ENCODE measurements at places on chromosomes 3 and 15. TPM values are rescaled to one million over a fixed set of nuclear protein-coding genes. Genes with fewer than 3 reads are reported as not detected.

- DNase-seq, result peak; percentile 20
Observed at GRCh38 chr3:180802837-180803236, 109.6 kb upstream of the FXR1 start.

DNA sequence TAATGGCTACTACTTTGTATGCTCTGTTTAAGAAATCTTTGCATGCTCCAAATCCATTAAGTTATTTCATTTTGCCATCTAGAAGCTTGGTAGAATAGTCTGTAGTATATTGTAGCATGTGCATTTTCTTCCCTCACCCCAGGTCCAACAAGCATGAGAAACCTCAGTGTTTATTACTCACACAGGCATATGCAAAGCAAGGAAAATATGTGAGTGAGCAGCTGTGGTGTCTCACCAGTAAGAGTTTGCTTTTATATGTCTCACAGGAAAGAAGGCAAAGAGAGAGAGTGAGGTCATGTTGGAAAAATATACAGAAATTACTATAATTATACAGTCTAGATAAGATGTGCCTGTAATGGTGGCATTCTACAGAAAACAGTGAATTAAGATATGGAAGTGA is 312.5 kb downstream of the C3orf38 start:
- peak; percentile 62 for DNase-seq

- DNase-seq, result peak; percentile 48
Observed at GRCh38 chr15:99729920-99730319, 3.3 kb downstream of the LYSMD4 start.

IQCF5 gene
- total RNA-seq, result not detected

DNA sequence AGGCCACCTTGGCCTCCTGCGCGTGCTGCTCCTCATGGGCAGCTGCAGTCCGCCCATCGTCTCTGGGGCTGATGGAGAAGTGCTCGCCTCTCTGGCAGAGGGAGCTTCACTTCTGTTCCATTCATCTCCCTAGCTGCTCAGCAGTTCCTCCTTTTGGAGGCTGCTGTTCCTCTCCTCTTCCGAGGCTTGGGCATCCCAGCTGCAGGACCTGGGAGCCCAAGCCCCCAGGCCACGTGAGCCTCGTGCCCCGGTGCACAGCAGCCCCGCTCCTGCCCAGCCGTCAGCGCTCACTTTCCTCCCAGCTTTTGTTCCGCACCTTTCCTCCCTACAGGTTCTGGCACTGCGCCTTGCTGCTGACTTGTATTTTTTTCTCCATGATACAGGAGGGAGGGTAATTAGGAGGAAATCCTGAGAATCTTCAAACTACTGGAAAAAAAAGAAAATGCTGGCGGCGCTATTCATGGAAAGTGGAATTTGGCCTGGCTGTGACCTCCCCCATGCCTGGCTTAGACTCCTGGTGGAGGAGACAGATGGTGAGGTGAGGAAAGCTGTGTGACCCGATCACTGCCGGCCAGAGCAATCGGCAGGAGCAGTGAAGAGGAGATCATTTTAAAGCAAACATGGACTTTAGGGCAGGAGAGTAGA is 210.1 kb downstream of the CHST2 start:
- DNase-seq, result peak; percentile 22

DNA sequence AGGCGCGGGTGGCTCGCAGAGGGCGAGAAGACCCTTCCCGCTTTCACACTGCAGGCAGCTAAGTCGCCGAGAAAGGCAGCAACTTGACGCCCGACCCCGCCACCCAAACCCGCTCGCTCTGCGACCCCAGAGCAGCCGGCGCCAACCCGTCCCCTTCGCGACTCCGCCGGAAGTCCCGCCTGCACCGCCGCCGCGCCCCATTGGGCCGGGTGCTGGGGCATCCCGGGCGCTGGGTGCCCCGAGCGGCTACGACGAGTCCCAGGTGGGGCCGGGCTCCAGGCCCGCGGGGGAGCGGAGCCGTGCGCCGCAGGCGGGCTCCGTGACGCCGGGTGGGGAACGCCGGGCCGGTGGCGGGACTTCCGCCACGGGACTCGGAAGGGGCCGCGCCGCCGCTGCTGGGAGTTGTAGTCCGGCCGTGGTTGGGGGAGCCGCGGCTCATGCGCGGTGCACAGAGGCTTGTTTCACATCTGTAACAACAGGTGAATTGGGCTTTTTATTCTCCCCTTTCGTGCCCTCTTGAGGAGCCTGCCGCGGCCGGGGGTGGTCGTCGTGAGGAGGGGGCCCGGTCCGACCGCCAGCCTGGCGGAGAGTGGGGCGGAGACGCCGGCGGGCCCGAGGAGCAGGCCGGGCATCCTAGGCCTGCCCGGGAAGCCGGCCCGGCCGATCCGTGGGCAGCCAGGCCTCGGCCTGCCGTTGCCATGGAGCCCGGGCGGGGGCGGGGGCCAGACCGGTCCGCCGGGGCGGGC is at the start of gene DHX30:
DHX30 (plus strand) TSS at position 405 of the 746 bp plus-strand sequence. CDS start 7,546 bp downstream, outside the sequence.
- peak; percentile 79 for DNase-seq

DNA sequence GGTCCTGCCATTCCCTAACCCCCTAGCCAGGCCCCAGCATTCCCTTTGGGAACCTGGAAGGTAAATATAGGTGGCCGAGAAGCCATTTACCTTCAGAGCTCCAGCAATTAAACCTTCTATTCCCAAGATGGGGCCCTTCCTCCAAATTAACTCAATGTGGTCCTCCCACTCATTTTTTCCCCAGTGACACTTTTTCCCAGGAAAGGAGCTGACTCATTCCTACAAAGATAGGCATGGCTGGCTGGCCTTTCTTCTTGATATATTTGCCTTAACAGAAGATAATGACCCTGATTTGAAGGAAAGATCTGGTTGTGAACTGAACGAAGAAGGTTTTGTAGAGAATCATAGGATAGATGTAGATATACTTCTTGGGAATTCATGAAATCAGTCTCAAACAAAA is 279.0 kb upstream of the VEPH1 start:
- peak; percentile 13 for DNase-seq

PLA2G4E gene
- total RNA-seq, result not detected

DNA sequence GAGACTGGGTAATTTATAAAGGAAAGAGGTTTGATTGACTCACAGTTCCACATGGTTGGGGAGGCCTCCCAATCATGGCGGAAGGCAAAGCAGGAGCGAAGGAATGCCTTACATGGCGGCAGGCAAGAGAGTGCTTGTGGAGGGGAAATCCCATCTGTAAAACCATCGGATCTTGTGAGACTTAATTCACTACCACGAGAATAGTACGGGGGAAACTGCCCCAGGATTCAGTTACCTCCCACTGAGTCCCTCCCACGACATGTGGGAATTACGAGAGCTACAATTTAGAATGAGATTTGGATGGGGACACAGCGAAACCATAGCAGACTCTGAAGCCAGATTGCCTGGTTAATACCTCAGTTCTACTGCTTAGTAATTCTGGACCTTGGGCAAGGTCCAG is 67.8 kb downstream of the THSD4 start:
- DNase-seq, result no peak

DNA sequence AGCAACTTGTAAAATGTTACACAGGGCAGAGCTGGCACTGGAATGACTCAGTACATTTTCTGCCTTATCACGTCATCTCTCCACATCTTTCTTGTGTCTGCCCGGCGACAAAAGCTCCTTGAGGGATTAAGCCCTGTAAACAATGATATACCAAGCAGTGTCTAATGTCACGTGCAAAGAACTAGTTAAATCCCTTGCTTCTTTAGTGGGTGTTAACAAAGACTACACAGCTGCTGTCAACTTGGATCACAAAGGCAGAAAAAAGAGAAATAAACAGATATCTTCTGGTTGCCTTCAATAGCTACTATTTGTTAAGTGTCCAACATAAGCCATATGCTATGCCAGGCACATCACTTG is 48.1 kb upstream of the FRMD4B start:
- DNase-seq, result peak; percentile 58

PDCD6IP gene
- 202 TPM for total RNA-seq

- DNase-seq, result no peak
Observed at GRCh38 chr3:88168171-88168570, 18.4 kb downstream of the C3orf38 start.

DNA sequence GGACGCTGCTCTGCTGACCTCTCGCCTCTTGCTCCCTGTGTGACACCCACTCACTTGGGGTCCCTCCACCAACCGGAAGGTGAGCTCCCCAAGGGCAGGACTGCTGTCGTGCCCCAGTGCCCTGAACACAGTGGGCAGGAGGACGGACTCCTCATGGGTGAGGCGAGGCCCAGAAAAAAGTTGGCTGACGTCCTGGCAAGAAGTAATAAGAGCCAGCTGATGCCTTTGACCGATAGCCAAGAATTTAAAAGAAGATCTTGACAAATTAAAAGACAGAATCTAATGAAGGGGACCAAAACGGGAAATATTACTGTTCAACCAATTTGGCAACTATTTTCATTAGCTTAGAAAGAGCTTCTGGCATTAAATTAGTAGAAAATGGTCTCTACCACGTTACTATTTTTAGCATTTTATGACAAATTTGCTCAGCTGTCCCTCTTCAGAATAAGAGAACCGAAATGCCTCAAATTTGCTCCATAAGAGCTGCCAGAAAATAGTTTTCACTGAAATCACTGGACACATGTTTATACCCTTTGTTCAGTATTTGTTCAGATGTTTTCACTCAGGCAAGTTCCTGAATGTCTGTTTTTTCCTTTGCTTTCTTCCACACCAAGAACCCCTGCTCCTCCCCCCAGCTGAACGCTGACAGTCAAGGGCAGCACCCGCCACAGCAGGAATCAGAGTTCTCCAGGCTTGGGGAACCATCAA is 60.5 kb downstream of the XXYLT1 start:
- peak; percentile 92 for DNase-seq

GRCh38 chr3:120348065-120348990 is 826 bp downstream of the LRRC58 start:
- DNase-seq, result no peak

PLA2G4D gene
- not detected for total RNA-seq

All from LHCN-M2 (cell line).